ENCODE measurements at places on chromosomes 6 and 20.

DNA sequence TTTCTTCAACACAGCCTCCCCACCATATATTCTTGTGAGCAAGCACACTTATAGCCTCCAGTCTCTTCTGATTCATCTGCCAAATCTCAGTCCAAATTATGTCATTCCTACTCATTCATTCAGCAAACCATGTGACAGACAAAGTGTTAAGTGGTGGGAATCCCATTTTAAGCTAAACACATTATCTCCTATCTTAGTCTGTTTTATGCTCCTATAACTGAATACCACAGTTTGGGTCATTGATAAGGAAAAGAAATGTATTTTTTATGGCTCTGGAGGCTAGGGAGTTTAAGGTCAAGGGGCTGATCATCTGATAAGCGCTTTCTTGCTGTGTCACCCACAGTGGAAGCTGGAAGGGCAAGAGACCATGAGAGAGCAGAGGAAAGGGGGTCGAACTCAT, 23.9 kb upstream of the SMIM13 start:
- no peak for DNase-seq

- DNase-seq = no peak
These were observed 269.1 kb downstream of the PHF3 start for GRCh38 chr6:63904650-63905248.

DNA sequence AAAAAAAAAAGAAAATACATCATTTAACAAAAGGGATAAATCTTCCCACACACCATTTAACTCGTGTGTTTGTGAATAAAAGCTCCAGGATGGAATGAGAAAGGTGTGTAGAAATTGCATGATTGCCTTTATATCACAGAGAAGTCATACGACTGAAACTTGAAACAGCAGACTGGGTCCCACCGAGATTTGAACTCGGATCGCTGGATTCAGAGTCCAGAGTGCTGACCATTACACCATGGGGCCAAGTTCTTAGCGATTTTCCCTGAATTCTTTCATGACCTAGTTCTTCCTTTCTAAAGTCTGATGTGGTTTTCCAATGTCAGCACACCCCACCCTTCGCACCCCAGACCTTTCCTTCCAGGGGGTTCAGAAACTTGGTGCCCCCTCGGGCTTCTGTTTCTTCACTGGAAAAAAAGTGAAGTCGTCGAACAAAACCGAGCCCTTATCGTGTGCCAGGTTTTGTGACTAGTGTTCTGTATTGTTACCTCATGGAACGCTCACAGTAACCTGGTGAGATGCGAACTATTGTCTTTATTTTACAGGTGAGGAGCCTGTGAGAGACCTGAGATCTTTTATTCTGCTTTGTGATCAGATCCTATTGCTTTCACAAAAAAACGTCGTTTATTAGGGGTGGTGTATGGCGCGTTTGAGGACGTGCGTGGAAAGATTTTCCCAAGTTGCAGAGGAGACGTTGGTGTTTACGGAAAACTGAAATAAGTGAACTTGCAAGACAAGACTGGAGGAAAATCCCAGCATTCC, 120.8 kb downstream of the OR2B2 start:
- DNase-seq = no peak

DNA sequence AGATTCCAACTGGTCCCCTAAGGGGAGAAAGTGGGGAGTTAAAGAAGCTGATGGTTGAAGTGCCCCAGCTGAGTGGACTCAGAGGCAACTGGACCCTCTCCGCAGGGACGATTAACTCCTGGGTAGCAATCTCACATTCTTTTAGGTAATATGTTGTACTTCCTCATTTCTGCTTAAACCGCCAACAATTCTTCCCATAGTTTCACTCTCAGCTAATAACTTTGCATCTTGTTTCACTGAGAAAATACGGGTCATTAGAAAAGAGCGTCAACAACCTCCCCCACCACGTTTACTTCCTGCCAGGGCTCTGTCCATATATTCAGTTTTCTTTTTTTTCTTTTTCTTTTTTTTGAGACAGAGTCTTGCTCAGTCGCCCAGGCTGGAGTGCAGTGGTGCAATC, 39.5 kb upstream of the CHD6 start:
- DNase-seq = no peak

DNA sequence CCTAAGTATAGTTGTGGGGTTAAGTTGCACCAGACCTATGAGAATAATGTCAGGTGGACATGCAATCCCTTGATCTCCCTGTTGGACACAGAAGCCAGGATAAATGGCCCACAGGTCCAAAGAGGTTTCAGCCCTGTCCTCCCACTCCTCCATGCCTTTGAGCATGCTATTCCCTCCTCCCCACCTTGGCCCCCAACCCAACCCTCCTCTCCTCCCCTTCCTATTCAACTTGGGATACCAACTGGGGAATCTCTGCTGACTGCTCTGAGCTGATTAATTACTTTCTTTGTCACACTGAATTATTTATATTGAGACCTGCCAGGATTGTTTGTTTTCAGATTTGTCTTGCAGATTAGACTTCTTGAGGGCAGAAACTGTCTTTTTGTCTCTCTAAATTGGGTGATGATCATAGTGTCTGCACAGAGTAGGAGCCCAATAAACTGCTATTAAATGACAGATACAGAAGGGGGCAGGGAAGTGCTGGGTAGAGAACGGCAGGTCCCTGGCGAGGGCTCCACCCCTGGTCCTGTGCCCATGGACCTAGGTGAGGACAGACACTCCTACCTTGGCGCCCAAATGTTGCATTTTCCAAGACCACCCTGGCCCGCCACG, 120.9 kb downstream of the UNC5CL start:
- DNase-seq = no peak

- peak; percentile 12 for DNase-seq
These were observed 17.6 kb upstream of the EIF2S2 start for GRCh38 chr20:34129518-34130162.

- DNase-seq = no peak
These were observed 69.6 kb downstream of the PYGB start for GRCh38 chr20:25317351-25318075.

DNA sequence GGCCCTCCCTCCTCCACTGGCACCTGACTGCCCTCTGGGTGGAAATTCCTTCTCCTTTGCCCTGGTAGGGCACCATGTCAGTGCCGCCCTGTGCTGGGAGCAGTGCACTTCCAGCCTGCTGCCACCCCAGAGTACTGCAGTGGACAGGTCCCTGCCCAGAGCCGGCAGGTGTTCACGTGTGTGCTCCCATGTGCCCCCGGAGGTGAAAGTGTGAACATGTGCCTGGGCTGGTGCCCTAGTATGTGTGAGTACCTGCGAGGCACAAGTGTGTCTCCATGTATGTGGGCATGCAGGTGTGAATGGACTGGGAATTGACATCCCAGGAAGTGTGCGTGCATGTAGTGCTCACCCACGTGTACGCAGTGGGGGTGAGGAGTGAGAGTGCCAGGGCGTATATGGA, 29.4 kb downstream of the SDCBP2 start:
- DNase-seq = no peak
